Fibroblast of the conjunctiva (primary cell): ENCODE measurements at places on chromosomes 5 and 9.

DNA sequence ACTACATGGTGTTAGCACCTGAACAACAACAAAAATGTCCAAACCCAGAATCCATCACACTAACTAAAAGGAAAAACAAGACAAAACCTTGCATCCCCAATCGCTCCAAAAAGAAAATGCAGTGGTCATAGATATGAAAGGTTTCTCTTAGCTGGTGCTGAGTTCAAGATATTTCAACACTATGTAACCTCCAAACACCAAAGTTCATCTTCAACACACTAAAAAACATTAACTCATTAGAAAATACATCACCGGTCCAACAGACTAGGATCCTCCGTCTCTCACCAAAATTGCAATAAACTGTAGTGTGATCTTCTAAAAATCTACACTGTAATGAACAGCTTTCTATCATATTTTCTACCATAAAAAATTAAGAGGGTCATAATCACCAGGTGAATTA is 60.8 kb downstream of the ECPAS start:
- DNase-seq, result no peak

GRCh38 chr5:79474367-79475151 is 39.4 kb downstream of the HOMER1 start:
- DNase-seq, result no peak

DNA sequence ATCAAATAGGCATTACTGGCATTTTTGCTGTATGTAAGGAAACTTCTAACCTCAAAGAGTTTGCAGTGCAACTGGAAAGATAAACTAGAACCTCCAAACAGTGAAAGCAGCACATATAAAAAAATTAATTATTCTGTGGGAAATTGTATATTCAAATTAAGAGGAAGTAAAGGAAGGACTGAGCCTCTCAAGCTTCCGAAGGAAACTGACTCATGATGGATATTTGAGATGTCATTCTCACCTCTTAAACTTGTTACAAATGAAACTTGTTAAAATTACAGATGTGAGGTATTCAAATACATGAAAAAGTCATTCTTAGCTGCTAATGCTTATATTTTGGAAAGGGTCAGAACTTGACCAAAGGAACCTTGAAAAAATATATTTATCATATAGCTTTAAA is 538.7 kb downstream of the PDE4D start:
- DNase-seq, result no peak

GRCh38 chr9:107361816-107362215 is 78.7 kb downstream of the RAD23B start:
- no peak for DNase-seq

DNA sequence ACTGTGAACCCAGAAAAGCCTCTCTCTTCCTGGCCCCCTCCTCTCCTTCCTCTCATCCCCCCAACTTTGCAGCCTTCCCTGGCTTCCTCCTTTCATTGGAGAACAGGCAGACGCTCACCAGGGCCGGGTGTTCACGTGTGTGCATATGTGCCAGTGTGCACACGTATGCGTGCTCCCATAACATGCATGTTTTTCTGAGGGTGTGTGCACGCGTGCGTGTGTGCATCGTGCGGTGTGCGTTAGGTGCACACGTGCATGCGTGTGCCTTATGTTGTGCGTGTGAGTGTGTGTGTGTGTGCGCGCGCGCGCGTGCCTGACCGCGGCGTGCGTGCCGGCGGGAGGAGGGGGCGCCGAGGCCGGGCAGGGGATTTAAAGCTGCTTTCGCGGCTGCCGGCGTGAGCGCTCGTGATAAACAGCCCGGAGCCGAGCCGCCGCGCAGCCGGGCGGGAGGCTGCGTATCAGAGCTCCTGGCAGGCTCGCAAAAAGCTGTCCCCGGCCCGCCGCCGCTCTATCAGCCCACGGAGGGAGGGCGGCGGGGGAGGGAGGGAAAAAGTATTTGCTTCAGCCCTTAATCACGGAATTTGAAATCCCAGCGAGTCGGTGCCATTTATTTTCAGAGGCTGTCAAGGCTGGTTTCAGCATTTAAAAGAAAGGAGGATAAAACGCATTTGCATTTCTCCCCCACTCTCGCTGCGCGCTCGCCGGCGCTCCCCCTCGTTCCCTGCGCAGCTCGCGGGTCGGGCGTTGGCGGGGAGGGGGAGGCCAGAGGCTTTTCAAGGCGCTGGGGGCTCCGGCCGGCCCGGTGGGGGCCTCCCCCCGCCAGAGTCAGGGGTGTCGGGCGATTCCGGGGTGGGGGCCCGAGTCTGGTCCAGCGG is 183.9 kb downstream of the C9orf50 start:
- no peak for DNase-seq

DNA sequence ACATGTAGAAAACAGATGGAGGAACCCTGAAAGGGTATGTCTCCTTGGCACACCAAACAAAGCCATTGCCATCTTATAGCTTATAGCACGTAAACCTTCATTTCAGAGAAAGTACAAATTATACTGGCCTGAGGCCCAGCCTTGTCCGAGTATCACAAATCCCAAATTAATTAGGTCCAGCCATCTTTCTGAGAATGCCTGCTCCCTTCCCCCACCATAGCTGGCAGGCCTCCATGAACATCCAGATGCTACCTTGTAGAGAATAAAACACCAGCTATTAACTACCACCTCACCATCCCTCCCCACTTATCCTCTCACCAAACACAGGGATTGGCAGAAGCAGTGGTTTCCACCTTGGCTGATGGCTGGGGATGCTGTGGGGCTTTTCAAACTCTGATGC is 224.0 kb downstream of the SPOCK1 start:
- DNase-seq, result no peak

DNA sequence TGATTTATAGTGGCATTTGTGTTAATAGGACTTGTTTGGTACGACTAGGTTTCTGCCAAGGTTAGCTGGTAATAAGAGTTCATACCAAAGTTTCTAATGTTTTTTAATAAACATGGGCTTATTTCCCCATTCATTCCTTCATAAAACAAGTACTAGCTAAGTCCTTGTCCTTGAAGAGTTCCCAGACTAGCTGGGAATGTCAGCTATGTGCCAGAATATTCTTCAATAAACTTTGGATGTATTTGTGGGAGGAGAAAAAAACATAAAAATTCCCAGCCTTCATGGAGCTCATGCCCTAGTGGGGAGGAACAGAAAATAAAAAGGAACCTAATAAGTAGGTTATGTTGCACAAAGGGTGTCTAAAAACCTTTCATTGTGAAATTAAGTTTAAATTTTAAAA is 176.9 kb downstream of the DENND1A start:
- no peak for DNase-seq

DNA sequence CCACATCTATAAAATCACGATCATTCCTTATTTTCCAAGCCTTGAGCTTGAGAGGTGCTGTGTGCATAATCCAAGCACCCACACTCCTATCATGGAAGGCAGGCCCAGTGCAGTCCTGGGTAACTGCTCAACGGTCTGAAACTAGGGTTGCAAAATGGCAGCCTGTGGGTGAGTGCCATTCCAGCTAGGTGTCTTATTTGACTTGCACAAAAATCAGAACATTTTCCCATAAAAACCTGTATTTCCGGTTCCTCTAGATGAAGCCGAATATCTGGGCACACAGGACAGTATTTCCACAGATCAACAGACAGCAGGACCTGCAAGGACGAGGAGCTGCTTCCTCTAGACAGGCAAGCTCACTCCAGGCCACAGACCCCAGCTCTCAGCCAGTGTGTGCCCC is 588.8 kb downstream of the BNC2 start:
- no peak for DNase-seq

GRCh38 chr5:142143878-142144277 is 35.3 kb downstream of the NDFIP1 start:
- DNase-seq, result peak; percentile 29

- DNase-seq, result no peak
These were observed 78.4 kb downstream of the DROSHA start for GRCh38 chr5:31453522-31453921.

GRCh38 chr9:130720762-130721161 is 27.2 kb downstream of the EXOSC2 start:
- DNase-seq, result no peak

GRCh38 chr5:77797136-77797535 is 21.0 kb upstream of the TBCA start:
- no peak for DNase-seq

DNA sequence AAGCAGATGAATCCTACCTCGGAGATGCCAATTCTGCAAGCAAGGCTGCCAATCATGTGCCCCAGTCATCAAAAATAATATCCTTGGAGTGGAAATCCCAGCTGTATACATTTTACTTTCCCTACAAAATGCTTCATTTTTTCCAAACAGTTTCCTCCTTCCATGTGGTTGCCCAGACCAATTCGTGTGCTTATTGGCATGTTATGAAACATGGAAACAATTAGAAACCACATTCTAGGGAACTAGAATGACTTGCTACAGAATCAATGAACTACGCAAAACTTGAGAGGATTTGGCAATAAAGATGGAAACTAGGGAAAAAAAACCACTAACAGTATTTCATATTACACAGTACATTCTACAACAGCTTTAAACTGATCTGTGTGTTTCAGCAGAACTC is 584.5 kb upstream of the DMAC1 start:
- DNase-seq, result peak; percentile 37

- DNase-seq, result no peak
These were observed 101.0 kb downstream of the STARD4 start for GRCh38 chr5:111411301-111411700.

DNA sequence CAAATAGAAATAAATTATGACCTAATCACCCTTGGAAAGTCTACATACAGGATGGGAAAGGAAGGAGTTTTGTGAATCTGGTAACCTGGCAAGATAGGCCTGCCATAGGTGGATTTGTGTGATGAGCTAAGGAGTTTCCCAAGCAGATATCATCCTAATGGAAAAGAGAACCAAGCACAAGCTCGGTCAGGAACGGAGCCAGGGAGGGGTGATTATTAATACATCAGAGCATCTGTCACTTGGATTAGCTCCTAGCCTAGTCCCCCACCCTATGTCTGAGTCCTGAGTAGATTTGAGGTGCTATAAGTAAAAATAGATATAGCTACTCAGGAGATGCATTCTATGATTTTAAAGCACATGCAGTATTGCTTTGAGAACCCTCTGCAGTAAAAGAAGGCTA is 57.3 kb upstream of the SMARCA2 start:
- no peak for DNase-seq

- no peak for DNase-seq
These were observed 33.3 kb downstream of the IPPK start for GRCh38 chr9:92636627-92637026.

GRCh38 chr9:36336131-36336907 is 63.8 kb downstream of the RNF38 start:
- DNase-seq, result no peak

GRCh38 chr9:87503927-87504326 is 6.3 kb downstream of the DAPK1 start:
- DNase-seq, result no peak

GRCh38 chr5:111682121-111682520 is 74.9 kb downstream of the NREP start:
- DNase-seq, result no peak

DNA sequence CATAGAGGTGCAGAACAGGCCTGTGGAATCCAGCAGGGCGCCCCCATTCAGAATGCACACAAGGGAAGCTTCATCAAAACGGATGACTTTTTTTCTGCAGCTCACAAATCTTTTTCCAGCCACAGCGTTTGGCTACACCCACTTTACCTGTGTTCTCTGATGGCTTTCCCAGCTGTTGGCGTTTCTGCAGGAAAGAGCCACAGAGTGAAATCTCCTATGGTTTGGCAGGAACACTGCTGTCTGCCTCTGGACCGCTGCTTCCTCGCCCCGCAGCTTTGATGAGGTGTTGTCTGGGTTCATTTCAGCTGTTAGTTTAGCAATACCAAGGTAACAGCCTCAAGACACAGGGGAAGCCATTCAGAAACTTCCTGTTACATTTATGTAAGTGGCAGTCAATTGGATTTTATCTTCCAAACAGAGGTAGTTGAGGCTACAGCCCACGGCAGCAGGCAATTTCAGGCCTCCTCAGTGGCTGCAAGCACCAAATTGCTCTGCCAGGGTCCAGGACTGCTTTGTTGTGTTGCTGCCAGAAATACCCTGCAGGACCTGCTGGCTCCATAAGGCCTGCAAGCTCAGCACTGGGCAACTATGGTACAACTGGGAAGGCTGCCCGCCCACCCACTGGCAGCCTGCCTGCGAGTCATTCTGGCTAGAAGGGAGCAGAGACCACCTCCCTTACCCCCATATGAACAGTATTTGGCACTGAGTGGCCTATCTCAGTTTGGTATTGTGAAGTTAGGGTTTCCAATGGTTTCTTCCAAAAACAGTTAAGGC is 96.7 kb downstream of the MVB12B start:
- DNase-seq, result no peak

GRCh38 chr5:82593481-82593880 is 315.3 kb upstream of the RPS23 start:
- DNase-seq, result peak; percentile 12

GRCh38 chr5:34547300-34548085 is 108.6 kb upstream of the RAI14 start:
- DNase-seq, result no peak

- no peak for DNase-seq
These were observed 199.0 kb upstream of the OTULINL start for GRCh38 chr5:14382640-14383039.

- no peak for DNase-seq
These were observed 44.9 kb upstream of the HCN1 start for GRCh38 chr5:45741110-45741509.

DNA sequence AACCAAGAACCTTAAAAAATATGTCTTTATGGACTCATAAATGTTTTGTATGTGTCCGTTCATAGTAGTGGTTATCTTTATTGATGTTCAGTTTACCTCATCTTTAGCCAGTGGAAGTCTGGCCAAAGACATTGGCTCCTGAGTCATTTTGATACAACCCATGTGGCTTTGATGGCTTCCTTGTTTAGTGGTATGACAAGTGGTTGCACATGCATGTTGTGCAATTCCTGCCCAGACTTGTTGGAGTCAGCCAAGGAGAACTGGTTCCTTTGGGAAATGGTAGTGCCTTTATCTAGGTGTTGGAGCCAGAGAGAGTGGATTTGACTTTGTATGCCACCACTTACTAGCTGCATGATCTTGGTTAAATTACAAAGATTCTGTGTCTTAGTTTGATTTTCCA is 94.3 kb downstream of the RPS23 start:
- DNase-seq, result no peak

DNA sequence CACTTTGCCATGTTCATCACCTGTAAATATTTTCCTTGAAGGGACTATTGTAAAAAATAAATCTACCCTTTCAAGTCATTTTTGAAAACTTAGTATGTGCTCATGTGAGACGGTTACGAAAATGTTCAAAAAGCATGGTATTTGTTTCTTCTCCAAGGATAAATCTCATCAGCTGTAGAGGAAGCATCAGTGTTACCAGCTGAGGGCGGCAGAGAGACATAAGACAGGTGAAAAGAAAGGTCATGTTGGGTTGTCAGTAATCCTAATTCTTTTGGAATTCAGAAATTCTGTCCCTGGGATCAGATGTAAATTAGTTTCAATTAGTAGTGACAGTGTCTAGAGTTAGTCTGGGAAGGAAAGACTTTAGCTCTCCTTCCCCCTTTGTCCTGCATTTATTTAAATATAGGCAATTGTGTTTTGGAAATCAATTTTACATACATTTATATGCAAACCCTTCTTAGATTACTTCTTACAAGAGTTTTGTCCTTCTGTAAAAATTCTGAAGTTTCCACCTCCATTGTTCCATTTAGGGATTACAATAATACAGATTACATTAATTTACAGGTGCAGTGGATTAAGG is 791.9 kb upstream of the CDH6 start:
- peak; percentile 16 for DNase-seq
